ENCODE measurements at places on chromosomes 12 and 14.

GRCh38 chr12:119363490-119363889, 29.0 kb downstream of the CCDC60 start:
- DNase-seq = no peak

DNA sequence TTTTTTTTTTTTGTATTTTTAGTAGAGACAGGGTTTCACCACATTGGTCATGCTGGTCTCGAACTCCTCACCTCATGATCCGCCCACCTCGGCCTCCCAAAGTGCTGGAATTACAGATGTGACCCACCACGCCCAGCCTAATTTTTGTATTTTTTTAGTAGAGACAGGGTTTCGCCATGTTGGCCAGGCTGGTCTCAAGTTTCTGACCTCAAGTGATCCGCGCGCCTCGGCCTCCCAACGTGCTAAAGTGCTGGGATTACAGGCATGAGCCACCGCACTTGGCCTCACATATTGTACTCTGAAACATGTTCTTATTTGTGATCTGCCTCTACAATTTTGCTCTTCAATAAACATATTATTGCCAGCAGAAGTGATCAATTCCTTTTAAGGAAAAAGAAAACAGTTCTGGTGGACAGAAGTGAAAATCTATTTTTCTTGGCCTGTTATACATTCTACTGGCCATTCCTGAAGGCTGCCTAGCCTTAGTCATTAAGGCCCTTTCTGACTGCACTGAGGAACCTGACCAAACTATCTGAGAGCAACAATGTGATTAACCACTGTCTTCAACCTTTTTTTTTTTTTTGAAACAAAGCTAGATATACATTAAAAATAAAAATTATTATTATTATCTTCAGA, 36.1 kb downstream of the SNX6 start:
- peak; percentile 49 for DNase-seq

DNA sequence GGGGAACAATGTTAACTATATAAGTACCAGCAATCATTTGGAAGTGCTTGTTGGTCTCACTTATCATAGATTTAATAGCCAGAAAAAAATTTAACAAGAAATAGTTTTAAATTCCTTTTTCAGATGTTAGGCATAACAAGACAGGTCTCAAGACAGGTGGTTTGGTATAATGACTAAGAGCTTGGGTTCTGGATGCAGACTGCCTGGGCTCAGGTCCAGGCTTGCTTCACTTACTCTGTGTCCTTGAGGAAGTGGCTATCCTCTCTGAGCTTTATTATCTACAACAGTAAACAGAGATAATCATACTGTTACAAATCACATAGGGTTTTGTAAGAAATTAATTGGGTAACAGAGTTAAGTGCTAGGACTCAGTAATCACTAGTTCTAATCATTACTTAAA, 338.0 kb upstream of the FLRT2 start:
- no peak for DNase-seq

DNA sequence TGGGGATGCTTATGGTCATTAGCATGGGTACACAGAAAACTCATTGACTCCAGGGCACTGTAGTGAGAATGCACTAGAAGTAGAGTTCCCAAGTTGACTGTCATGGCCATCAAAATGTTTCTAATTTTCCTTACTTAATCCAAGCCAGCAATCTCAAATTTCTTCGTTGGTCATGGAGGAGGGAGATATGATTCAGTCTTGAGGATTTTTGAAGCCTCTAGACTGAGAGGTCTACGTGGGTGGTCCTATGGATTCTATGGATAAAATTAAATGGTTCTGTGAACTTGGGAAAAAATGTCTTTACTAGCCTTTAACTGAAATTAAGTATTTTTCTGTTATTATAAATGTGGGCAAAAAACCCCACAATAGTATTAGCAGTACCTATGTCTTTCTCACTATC, 508.5 kb downstream of the FUT8 start:
- DNase-seq = no peak

DNA sequence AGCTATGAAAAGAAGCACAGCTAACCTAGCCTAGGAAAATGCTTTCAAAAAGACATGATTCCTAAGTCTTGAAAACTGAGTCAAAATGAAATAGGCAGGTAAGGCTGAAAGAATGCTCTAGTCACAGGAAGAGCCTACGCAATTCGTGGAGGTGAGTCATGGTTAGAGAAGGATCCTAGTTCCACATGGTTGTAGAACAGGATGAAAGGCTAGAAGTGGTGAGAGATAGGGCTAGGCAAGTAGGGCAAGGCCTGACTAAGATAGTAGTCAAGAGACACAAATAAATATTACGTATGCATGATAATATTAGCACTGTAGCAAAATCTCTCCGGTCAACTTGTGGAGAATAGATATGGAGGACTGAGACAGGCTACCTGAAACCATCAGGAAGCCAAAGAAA, 47.2 kb downstream of the PLCZ1 start:
- DNase-seq = peak; percentile 71
